ENCODE measurements at places on chromosomes 7 and 10.

DNA sequence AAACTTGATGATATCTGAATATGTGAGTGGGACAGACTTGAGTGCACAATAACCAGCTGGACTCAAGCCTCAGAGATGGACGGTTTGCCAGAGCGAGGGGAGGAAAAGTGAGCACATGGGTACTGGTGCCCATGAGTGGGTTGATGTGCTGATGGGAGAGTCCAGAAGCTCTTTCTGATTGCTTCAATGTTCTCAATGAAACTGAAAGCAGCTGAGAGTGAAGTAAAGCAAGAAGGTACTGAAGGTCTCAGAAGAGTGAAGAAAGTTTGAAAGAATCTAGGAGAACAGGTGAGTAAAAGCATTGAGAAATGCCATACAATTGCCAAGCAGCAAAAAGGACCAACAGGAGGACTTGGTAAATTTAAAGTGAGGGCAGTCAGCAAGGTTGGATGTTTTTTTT, 28.6 kb downstream of the CTTNBP2 start:
- no peak for DNase-seq

GRCh38 chr10:122044045-122044661, 55.2 kb downstream of the TACC2 start:
- DNase-seq: no peak

DNA sequence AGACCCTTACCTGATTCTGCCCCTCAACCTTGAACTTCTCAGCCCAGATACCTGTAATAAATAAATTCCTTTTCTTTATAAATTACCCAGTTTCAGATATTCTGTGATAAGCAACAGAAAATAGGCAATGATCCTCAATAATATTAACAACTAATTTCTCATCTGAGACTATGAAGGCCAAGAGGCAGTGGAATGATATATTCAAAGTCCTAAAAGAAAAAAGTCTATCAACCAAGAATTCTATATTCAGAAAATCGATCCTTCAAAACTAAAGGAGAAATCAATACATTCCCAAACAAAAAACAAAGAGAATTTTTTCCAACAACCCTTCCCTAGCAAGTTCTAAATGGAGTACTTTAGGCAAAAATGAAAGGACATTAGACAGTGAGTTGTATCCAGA, 279.6 kb downstream of the PTPRN2 start:
- no peak for DNase-seq

GRCh38 chr7:10225275-10225674, 748.4 kb upstream of the PHF14 start:
- no peak for DNase-seq

- no peak for DNase-seq
These were observed 29.1 kb upstream of the CABCOCO1 start for GRCh38 chr10:61633665-61634064.

- DNase-seq: no peak
These were observed 196.3 kb downstream of the EBF3 start for GRCh38 chr10:129767751-129768150.

Measured in stimulated activated CD8-positive, alpha-beta memory T cell treated with anti-CD3 and anti-CD28 coated beads, Interleukin-12 subunit alpha, Interleukin-12 subunit beta, amount 100 ng/mL, for 1 hour (primary cell).